ENCODE measurements at places on chromosomes 3 and 15.

GRCh38 chr3:150447631-150448465 lies 39.8 kb downstream of the TSC22D2 start:
- DNase-seq: no peak

- DNase-seq: no peak
Measured at GRCh38 chr3:141514382-141514781, 27.6 kb downstream of the RASA2 start.

DNA sequence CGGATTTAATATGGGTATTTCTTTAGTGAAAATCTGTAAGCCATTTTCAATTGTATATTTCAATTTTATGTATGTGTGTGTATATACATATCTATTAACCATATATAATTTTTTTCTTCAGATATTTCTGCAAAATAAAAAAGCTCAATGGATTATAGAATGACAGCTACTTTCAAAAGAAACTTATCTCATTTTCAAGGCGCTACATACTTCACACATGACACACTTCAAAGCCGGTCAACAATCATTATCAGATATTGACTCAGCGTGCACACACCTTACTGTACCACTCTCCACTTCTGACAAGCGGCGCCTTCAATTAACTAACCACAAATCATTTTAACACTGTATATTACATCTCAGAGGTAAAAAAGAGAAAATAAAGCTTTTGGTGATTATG lies 39.6 kb downstream of the ATP13A3 start:
- DNase-seq: no peak

DNA sequence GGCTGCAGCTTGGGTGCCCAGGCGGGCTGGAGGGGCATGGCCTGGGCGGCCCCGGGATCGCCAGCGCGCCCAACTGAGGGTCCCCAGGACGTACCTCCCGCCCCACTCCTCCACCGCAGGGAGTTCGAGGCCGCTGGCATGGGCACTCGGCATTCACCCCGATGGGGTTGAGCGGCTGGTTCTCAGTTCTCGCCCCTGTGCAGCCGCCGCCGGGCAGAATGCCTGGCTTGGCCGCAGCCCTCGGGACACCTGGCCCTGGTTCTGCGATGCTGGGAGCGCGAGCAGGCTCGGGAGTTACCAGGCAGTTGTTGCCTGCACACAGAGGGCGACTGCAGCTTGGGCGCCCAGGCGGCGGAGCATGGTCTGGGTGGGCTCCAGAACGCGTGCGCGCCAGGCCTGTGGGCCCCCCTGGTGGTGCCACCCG lies 121.4 kb downstream of the LMLN start:
- peak; percentile 5 for DNase-seq

- no peak for DNase-seq
Measured at GRCh38 chr3:171986757-171987518, 52.4 kb upstream of the FNDC3B start.

All from NCI-H2171 treated with DMSO at 0.1 percent for 48 hours (cell line).